ENCODE measurements at places on chromosomes 16 and 17.
A peak's percentile ranks its signal among the peaks of the same experiment; 100 is the strongest.

DNA sequence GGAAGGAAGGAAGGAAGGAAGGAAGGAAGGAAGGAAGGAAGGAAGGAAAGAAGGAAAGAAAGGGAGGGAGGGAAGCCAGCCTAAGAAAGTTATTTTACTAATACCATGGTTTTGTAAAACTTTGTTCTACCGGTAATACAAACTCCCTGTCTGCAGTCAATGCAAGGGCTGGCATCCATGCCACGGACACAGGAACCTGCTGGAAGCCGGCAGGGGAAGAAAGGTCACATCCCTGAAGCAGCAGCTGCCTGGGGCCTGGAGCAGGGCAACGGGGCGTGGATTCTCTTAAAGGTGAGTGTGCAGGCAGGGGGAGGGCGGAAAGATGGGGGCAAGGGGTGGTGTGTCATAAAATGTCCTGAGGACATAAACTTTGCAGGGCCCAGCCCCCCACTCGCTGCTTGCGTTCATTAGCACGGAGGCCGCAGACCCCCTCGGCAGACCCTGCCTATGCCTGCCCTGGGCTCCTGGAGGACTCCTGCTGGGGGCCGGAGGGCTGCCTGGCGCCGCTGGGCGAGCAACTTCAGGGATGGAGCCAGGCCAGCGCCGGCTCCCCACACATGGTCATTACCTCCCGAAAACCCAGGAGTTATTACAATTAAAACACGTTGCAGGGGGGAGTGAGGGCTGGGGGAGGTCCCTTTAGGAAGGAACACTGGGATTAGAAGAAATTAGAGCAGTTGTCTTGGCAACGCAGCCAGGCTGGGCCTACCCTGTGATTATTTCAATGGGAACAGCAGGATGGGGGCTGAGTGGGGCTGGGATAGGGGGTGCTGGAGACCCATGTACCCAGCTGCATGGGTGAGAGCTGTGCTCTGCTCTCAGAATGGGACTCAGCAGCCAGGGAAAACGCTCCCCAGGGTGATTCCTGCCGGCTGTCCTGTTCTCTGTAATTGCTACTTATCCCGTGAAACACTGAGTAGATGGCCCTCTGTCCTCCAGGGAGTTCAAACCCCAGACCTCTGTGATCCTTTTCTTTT lies 257.9 kb downstream of the SOX9 start:
- no peak for DNase-seq

- DNase-seq: no peak
These were observed 309.4 kb upstream of the CDH5 start for GRCh38 chr16:66057057-66057456.

DNA sequence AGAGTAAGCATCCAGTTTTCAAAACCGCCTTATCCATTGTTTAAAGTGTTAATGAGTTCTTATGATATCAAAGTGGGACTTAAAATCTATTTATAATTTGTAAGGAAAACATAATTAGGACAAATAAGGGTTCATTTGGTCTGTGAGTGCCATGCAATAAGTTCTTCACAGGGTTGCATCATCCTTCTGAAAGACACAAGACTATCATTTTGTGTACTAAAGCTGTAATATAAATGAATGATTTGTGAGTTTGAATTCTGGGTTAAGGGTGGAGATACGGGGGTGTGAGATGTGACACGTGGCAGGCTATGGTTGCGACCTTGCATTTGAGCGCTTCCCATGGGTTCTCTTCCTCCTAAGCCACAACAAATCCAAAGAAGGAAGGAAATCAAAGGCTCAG lies 6.8 kb downstream of the GAN start:
- DNase-seq: no peak

- no peak for DNase-seq
These were observed 43.1 kb downstream of the SCNN1G start for GRCh38 chr16:23225634-23226033.

GRCh38 chr16:50509521-50510341 lies 38.5 kb upstream of the NKD1 start:
- peak; percentile 53 for DNase-seq

GRCh38 chr16:138049-138417 lies 440 bp downstream of the NPRL3 start:
- DNase-seq: peak; percentile 63

GRCh38 chr16:84526794-84527531 lies 22.5 kb upstream of the MEAK7 start:
- DNase-seq: no peak

DNA sequence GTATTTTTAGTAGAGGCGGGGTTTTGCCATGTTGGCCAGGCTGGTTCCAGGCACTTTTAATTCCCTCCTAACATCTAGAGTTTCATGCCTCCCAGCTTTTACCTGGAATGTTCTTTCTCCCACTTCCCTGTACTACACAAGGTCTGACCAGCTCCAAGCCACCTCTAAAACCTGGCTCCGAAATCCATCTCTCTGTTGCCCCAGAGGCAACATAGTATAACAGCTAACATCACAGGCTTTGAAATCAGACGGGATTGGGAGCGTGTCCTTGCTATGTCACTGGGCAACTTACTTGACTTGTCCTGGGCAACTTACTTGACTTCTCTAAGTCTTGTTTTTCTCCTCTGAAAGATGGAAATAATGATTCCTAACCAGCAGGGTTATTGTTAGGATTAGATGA lies 15.1 kb downstream of the UNC45B start:
- no peak for DNase-seq

DNA sequence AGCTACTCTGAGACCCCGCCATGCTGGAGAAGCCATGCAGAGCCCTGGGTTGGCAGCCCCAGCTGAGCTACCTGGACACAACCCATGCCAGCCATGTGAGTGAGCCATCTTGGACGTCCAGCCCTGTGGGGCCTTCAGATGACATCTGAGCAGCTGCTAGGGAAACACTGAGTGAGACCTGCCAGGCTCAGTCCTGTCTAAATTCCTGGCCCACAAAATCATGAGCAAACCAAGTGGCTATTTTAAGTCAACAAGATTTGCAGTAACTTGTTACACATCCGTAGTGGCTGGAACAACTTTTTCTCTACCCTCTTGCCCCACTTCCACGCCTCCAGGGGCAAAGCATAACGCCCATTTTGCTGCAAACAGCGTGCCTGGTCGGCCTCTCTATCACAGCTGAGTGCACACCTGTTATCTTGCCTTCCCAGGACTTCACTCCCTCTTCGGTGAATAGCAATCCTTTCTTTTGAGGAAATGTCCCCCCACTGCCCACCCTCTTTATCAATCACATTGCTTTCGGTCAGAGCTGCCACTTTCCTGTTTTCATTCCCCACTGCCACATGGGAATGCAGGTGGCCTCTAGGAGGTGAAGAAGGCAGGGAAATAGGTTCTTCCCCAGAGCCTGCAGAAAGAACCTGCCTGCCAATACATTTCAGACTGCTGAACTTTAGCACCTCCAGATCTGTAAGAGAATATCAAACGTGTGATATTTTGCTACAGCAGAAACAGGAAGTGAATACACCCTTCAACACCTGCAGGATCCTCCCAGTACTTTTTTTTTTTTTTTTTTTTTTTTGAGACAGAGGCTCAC lies 7.4 kb upstream of the SCIMP start:
- no peak for DNase-seq

DNA sequence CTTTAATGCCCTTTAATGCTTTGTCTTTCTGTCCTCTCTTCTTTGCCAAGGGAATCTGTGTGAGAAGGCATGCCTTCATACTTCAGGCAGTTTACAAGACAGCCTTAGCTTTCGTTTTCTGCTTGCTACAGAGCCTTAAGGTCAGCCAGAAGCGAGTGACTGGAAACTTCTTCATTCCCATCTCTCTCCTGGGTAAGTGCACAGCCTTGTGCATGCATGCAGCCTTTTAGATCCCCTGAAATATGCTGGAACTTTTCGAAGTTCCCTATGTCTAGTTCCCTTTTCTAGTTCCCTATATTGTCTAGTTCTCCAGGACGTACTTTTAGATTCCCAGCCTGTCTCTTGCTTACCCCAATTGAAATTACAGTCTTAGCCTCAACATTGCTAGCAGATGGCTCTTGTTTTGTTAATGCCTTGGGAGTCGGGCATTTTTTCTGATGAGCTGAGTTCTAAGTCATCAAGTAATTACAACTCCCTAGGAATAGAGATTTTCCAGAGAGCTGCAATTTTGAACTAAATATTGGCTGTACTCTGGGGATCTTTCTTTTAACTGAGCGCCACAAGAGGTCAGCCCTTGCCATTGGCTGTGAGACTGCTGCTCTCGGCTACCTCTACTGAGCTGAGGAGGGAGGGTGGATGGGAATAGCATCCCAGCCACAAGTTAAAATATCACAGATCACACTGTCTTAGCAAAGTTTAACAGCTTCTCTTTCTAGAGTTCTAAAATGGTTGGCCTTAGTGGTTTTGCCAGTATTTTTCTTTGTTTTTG lies 22.7 kb upstream of the PPM1D start:
- DNase-seq: peak; percentile 36

DNA sequence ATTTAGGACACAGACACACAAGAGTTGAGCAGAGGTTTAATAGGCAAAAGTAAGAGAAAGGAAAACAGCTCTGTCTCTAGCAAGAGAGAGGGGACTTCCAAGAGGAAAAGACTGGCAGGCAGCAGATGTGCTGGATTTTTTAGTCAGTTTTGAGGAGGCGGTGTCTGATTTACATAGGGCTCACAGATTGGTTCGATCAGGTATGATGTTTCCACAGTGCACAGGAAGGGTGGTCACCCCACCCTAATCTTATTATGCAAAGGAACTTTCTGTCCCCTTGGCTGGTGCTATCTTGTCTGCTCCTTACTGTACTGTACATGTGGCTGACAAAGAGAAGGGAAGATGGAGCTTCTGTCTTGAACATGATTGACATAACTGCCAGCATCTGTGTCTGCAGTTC lies 25.3 kb downstream of the BFAR start:
- no peak for DNase-seq

GRCh38 chr17:79797492-79798298 lies 818 bp upstream of the CBX8 start:
- DNase-seq: no peak

DNA sequence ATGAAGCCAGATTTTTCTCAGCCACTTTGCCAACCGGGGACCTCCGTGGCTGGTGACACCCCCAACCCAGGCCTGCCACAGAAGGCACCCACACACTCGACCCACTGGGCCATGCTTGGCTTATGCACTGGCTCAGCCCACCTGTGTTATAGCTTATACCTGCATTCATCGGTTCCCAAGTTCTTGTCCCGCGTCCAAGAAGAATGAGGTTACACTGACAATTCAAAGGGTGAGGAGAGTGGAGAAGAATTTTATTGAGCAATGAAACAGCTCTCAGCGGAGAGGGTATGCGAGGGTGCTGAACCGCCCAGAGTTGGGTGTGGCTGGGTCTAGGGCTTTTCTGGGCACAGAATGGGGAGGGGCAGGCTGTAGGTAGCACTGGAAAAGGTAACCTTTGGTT lies 22.2 kb upstream of the CDH15 start:
- no peak for DNase-seq

DNA sequence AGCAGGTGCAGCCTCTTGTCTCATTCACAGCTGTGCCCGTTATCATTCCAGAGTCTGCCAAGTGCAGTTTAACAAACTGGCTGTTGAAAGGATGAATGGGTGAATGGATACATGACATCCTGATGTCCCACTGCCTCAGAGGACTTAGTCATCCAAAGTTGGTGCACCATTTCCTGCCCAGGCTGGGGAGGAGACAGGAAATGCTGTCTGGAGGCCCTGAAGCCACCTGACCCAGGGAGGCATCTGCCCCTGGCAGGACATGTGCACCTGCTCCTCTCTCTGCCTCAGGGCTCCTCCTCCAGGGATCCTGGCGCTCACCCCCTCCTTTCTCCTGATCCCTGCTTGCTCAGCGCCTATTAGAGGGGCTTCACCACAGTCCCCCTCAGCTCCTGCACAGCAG lies 1.8 kb upstream of the CD300C start:
- DNase-seq: no peak

DNA sequence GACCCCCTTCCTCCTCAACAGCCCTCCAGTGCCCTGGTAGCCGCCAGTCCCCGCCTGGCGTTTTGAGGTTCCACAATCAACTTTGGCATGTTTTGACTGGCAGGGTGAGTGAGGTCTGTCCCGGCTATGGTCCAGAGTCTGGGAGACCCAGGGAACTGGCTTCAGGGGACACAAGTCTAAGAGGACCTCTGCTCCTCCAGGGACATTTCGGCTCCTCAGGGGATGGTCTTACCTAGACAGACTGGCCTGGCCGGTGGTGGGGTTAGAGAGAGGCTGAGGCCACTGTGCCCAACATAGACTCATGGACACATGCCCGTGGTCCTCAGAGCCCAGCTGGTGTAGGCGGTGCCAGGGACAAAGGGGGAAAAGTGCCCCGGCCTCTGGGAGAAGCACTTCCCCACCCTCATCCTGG lies 2.2 kb downstream of the TMC8 start:
- no peak for DNase-seq

- no peak for DNase-seq
These were observed 2.4 kb upstream of the MTSS2 start for GRCh38 chr16:70688246-70688742.

DNA sequence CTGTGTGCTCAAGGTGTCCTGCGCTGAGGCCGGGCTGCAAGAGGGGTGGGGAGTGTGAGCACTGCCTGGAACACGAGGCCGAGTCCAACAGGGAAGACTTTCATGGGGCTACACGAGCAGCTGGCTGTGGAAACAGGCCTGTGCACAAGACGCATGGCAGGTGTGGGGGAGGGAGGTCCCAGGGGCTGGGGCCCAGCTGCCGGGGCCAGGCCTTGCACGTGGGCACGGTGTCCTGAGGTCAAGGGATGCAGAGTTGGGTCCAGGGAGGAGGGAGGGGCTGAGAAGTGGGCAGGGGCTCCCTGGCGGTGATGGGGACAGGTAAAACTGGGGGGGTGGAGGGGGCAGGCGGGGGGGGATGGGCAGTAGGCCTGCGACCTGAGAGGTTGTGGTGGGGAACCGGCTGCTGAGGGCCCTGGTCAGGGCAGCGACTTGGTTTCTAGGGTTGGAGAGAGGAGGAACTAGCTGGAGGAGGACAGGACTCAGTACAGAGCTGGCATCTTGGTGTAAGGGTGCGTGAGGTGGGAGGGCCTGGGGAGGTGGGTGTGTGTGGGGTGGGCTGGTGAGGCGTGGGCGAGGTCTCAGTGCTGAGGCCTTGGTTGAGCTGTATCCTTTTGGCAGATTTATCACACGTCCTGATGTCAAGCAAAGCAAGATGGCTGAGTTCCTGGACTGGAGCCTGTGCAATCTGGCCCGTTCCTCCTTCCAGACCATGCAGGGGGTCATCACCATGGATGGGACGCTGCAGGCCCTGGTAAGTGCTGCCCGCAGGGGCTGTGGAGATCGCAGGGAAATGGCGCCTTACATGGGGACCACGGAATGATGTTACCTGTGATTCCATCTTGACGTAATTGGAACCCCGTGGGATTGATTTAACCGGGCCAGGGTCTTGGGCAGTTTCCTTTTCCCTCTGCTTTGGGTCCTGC lies 29.4 kb downstream of the TBCD start:
- DNase-seq: no peak

DNA sequence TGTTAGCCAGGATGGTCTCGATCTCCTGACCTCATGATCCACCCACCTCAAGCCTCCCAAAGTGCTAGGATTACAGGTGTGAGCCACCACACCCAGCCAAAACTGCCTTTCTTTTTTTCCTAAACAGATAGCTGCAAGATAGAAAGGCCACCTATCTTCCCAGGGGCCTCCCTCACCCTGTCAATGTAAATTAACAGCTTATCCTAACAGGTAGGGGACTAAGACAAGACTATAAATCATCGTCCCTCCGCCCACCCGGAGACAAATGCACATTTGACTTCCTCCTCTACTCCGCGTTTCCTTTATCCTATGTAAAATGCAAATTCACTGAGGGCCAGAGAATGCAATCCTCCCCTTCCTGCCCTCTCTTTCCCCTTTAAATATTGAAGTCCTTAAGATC lies 71.4 kb downstream of the MARF1 start:
- DNase-seq: no peak

- no peak for DNase-seq
These were observed 4.4 kb upstream of the PVALEF start for GRCh38 chr17:81160747-81161453.

GRCh38 chr16:54145881-54146280 lies 140.7 kb downstream of the IRX3 start:
- DNase-seq: no peak

Measured in hematopoietic multipotent progenitor cell treated with erythropoietin and hydrocortisone succinate and interleukin-3 and kit ligand, for 17 days (in vitro differentiated cells).